GDM1 (cell line): ENCODE measurements at places on chromosomes 6 and 20.

DNA sequence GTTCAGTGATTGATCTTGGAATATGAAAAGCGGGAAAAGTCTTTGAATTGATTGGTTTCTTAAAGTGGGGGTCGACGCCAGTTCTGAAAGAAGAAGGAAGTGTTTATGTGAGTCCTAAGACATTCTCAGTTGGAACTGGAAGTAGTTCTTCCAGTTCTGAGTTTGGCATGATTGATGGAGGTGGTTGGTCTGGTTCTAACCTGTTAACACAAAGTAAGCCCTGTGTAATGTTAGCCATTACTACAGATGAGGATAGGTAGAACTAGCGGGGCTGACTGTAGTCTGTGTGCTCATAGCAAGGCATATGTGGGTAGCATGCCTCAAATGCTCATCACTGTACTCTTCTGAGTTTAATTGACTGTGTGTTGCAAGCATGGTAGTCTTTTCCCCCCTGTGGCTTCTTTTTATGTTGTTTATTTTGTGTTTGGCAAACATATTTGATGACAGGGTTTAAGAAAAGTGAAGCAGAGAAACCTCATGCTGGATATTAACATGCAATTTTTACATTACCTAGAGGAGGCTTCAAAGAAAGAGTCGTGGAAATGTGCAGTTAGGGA lies 24.9 kb downstream of the CITED2 start:
- no peak for DNase-seq

DNA sequence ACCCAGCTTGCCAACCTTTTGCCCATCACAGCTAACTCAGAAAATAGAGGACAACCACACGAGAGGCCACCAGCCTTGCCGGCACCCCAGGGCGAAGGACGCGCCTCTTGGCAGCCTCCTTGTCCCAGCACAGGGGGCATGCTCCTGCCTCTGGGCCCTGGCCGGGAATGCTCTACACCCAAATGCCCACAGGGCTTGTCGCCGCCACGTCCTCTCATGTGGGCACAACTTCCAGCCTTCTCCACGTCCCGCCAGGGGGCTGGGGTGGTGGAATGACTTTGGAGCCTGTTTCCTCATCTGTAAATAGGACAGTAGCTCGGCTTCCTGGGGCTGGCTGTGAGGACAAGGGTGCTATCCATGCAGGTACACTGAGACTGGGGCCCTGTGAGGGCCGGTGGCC lies 152.4 kb upstream of the MLN start:
- DNase-seq, result no peak

DNA sequence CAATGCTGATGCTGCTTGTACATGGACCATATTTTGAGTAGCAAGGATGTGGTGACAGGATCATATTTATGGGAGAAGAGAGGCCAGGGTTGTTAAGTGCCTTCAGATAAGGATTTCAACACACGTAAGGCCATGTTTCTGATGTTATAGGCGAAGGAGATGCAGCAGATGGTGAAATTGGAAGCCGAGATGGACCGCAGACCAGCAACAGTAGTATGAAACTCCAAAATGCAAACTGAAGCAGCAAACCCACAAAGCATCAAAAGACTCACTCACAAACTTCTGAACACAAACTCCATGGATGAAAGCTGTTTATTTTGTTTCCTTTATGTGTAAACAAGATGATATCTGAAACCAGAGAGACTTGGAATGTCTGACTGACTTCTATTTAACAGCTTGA lies 35.6 kb upstream of the LAMP5 start:
- DNase-seq, result no peak

GRCh38 chr6:167053895-167054530 lies 54.8 kb downstream of the CEP43 start:
- no peak for DNase-seq

- DNase-seq, result no peak
Observed at GRCh38 chr6:142280265-142280664, 21.5 kb upstream of the ADGRG6 start.

GRCh38 chr20:37807471-37808232 lies 95.3 kb upstream of the VSTM2L start:
- DNase-seq, result no peak

DNA sequence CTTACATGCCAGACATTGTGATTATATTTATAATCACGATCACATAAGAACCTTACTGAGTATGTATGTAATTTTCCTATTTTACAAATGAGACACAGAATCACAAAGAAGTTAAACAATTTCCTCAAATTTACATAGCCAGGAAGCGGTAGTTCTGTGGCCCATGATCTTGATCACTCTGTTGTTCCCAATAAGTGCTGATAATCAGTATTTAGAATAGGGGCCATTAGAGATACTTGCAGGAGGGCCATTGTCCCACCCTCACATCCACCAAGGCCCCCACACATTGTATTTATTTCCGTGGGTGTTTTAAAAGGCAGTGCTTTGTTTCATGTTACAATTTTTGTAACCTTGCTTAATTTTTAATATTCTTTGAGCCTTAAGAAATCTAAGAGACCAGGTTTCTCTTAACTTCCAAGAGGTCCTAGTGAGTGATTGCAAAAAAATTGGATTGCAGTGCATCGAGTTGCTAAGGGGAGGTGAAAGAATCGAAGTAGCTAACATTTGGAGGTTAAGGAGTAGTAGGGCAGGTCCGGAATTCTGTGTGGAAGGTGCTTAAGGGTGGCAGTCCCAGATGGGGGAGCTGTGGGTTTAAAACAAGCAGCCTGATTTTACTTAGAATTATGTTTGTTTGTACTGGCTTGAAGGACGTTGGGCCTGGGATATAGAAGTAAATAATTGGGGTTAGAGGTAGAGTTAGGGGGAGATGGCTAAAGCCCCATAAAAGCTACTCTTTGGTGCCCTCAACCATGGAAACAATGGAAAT lies 339.4 kb downstream of the CDKAL1 start:
- DNase-seq, result no peak

DNA sequence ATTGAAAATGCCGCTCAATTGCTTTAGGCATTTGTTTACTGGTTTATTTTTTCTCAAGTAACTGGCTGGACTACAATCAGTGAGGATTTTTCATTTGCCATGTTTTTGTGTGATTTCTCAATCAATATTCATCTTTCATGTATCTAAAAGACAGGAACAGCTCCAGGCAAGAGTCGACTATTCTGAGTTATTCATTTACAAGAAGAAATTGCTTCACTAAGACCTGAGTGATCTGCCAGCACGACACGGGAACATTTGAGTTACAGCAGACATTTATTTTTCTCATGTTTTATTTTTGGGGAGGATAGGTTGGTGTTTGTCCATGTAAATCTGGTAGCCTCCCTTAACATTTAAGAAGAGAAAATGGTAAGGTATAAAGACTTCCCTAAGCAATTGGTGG lies 124.1 kb downstream of the CBLN4 start:
- DNase-seq, result no peak

DNA sequence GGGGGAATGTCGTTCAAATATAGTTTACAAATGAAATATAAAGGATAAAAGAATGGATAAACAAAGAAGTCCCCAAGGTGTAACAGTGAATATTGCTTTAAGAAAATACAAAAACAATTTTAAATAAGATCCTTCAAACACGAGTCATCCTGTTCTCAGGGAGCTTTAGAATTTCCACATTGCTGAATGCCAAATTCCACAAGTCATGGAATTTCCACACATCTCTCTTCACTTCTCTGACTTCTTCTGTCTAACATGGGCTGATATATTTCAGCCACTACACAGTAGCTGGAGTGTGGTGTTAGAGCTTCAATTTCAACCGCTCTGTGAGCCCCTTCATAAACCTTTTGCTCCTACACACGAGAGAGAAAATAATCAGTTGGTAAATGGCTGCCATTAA lies 28.0 kb downstream of the IL22RA2 start:
- DNase-seq, result no peak

DNA sequence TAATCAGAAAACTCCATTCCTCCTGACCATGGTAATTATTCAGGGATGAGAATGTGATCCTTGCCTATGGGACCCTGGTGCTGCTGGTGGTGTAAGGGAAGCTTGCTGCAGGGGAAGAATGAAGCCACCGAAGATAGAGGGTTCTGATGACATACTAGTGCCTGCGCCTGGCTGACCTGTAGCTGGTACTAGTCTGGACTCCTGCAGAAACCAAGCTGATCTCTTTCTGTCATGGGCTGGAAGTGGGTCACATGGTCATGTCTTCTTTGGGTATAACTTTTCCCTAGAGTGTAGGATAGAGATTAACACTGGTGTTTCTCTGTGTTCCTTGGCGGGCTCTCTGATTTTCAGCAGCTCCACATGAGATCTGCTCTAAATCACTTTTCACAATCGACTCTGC lies 8.6 kb upstream of the SLC4A11 start:
- no peak for DNase-seq

DNA sequence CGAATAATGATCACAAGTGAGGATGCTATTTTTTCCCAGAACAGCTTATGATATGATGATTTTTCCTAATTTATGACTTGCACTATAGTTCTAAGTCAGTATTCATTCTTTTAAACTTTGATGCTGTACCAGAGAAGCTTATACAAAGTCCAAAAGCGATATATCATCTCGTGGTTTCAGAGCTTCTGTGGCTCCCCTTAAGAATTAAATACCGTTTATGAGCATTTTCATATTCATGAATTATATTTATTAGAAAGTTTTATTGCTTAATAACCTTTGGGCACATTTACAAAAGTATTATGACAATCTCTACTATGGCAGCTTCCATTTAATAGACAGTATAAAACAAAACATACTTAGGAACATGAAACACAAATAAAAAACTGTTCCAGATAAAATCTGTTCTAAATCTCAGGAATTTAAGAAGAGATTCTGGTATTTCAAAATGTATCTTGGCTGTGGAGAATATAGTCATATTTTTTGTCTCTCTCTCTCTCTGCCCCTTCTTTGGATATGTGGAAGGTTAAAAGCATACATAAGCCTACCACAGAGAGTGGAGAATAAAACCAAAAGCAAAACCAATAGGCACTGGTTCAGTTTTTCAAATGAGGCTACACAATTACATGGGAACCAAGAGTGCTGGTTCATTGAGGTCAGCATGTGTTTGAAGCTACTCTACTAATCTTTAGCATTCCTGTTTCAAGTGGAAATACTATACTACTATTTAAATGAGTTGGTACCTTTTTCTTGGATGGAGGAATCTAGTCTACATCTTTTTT lies 884.5 kb upstream of the GJE1 start:
- no peak for DNase-seq

DNA sequence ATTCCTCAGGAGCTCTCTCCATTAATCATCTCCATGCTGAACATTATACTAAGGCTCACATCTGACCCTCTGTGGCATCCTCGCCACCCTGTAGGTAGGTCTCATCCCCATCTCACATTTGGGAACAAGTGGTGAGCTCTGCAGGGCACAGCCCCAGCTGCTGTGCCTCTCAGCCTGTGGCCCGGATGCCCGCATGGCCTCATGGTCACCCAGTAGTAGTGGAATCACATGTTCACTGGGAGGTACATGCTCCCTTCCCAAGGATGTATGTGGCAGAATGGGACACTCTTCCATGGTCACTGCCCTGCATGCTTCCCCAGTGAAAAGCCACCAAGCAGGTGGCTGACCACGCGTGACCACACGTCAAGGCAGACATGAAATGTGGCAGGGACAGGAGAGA lies 26.3 kb upstream of the APMAP start:
- DNase-seq, result no peak

DNA sequence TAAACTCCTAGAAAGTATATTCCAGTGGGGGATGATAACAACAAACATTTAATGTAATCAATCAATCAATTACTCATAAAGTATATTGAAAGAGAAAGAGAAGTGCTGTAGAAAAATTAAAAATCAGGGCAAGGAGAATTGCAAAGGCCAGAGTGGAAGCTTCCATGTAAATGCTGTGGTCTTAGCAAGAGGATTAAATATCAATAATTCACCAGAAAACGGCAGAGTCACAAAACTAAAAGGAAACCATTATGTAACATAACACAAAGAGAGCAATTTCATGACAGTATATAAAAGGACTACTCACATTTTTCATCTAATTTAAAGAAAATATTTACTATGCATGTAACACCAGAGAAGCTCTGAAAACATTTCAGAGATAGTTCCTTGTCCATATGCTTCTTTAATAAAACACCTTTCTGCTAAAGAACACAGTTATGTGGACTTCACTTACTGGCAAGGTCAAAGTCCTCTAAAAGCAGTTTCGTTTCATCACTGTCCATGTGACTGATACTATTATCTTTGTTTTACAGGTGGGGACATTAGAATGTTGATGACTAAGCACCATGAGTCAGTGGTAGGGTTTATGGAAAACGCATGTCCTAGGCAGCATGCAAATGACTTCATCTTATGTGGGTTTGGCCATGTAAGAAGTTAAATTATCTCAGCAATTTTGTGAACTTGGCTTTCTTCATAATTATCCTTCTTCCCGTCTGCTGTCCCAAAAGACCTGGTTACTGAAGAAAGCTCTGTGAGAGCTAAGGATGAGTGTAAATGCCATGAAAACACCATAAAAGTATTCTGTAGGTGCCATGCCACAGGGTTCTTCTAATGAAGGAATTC lies 185.8 kb upstream of the TENT5A start:
- DNase-seq, result no peak

DNA sequence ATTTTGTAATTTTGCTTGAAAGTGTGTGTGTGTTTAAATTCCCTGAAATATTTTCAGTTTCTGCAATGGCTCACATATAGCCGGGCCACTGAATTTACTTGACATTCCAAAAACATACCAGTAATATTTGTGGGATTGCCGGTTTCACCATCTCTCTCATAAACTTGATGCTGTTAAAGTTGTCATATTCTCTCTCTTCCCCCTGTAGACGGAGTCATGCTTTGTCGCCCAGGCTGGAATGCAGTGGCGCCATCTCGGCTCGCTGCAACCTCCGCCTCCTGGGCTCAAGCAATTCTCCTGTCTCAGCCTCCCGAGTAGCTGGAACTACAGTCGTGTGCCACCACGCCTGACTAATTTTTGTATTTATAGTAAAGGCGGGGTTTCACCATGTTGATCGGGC lies 122.1 kb downstream of the TIAM2 start:
- DNase-seq, result no peak

DNA sequence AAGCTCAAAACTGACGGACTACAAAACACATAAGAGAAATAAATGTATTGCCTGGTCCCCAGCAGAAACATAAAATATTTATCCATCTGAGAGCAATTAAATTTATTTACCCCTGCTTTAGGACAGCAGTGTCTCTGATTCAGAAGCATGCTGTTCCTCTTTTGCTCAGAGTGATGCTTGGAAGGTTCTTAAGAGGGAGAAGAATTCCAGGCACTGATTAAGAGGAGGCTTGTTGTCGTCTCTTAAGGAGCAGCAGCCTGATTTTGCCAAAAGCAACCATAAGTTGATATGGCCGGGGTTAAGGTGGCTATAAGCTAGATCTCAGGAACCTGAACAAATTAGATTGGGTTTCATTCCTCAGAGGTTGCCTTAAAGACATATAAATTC lies 25.8 kb downstream of the CAP2 start:
- DNase-seq, result no peak

DNA sequence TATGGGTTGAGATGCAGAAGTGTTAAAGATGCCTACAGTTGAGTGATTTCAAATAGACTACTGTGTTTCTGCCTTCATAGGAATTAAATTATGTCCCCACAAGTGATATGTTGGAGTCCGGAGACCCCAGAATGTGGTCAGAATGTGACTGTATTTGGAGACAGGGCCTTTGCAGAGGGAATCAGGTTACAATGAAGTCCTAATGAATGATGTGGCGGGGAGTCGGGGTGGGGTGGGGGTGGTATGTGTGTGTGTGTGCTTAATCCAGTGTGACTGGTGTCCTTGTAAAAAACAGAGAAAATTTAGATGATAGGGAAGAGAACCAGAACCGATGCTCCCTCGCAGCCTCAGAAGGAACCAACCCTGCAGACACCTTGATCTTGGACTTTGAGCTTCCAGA lies 448.2 kb downstream of the QKI start:
- DNase-seq, result no peak
